ENCODE measurements at places on chromosomes 6 and 20. TPM values are rescaled to one million over a fixed set of nuclear protein-coding genes. Genes with fewer than 3 reads are reported as not detected.

The SNAI1 gene
- total RNA-seq = 8.9 TPM

DNA sequence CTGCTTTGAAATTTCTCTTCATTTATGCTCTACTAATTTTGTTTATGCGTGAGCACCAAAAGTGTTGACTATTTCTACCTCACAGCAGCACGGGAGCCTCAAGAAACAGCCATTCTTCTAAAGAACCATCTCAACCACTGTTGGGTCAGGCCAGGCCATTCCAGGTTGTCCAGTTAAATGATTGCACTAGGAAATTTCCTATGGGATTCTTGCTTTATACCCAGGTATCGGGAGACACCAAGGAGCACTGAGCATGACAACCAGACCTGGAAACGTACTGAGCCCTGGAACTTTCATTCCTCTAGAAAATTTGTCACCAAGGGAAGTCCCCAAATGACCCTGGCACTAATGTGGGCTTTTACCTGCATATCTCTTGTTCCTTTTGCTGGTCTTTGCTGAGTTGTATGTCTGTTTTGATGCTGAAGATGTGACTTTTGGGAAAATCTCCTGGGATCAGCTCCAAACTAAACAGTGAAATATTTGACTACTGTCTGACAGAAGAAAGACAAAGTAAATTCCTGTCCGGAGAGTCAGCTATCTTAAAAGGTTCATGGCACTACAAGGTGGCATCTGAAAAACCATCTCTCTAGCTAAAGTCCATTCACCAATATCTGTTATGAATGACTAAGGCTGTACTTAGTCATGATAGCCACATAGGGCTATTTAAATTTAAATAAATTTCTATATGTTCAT is 70.5 kb downstream of the SNAP25 start:
- no peak for DNase-seq

DNA sequence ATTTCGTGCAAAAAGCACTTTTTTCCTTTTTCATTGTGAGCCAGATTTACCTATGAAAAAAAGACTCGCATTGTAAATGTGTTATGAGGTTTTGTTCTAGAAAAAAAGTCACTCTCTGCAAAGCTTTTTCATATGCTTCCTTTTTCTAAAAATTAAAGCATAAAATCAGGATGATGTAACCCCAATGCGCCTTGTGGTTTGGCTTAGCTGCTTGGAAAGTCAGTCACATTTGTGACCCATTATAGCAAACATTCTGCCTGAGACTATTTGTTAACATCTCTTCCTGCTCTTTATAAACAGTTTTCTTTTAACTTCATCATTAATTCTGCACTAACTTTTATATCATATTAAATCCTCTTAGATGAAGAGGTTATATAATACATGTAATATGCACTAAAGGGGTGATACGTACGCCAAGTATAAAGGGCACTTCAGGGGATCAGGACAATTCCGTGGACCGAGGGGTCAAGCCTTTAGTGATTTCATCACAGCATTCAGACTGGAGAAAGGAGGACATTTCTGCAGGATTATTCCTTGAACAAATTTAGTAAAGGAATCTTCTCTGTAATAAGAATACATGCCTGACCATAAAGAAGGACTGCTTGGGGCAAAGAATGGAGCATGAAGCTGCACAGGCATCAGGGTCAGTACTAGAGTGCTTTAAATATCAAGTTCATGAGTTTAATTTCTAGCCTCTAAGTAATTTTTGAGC is 48.1 kb upstream of the SMLR1 start:
- no peak for DNase-seq

DNA sequence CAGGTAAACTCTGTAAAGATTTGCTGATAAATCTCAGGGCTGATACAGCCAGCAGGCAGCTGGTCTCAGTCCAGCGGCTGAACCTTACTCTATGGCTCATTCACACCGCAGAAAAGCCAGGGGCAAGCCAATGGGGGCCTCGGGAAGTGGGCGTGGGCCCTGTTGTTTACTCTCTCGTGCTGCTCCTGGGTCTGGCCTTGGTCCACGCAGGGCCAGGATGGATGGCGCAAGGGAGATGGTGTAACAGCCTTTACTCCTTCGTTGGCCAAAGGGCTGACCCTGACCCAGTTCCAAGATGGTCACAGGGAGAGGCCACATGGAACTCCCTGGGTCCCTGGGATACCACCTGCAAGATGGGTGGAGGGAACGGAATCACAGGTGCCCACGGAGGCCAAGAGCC is 16.2 kb downstream of the KCNK17 start:
- no peak for DNase-seq

DNA sequence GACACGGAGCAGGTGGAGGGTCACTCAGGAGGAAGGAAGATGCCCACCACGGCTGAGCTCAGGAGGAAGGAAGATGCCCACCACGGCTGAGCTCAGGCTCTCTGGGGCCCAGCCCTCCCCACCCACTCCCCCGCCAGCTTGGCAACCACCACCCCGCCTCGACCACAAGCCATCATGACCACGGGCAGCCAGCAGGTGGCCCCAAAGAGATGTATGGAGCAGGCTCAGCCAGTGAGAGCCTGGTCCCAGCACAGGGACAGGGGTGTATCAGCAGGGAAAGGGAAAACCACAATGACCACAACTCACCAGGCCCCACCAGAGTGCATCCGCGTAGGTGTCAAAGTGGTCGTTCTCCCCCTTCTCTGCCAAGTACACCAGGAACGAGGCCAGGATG is 30.4 kb downstream of the KCNQ2 start:
- DNase-seq = no peak

The PCK1 gene
- total RNA-seq = 0.93 TPM

The ACSS2 gene
- total RNA-seq = 37.4 TPM

DNA sequence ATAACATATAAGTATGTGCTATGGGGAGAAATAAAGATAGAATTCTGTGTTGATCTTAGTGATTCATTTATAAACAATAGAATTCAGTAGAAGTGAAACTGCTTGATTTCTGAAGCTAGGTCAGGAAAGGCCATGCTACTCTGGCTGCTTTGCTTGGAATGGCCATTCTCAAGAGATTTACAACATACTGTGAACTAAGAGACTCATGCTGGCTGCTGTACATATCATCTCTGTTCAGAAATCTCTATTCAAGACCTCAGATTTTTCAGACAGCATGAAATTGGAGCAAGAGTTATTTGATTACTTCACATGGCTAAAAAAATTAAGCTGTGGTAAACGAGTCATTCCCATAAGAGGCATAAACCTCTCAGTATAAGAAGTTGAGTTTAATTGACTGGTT is 662.6 kb downstream of the BCKDHB start:
- no peak for DNase-seq

- DNase-seq = no peak
Measured at GRCh38 chr6:92779746-92780145, 639.6 kb downstream of the EPHA7 start.

GRCh38 chr6:106446287-106446885 is 85.9 kb downstream of the CRYBG1 start:
- DNase-seq = no peak

GRCh38 chr6:38131527-38131965 is 312.0 kb downstream of the ZFAND3 start:
- no peak for DNase-seq

GRCh38 chr20:8432435-8433148 is 300.5 kb downstream of the PLCB1 start:
- DNase-seq = no peak

DNA sequence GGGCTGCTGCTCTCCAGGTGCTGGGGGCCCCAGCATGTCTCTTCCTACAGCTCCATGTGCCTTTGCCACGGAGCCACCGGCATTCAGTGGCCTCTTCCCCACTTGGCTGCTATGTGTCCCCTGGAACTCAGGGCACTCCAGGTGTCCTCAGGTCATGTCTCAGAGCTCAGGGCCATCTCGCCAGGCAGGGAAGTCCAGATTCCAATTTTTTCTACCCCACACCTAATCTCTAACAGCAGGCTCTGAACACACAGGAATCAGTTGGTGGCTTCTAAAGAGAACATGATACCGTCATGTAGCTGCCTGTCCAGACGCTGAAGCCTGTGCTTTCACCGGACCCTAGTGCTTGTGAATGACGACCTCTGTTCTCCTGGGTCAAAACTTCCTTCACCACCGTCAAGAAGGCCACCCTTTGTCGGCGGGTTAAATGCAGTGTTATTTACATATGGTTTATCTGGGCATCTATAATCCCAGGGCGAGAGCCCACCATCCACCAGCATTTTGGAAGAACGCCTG is 4.2 kb upstream of the SLCO4A1 start:
- DNase-seq = no peak

DNA sequence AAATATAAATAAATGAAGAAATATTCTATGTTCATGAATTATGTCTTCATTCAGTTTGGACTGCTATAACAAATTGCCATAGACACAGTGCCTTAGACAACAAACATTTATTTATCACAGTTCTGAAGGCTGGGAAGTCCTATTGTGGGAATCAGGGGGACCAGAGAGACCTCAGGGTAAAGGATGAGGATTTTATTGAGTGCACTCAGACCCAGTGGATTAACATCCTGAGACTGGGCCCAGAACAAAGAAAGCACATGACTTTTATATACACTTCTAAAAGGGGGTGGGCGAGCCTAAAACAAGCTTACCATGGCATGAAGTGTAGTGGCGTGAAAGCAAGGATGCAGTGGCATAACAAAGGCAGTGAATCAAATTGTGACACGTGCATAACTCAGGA is 26.9 kb upstream of the CBLN4 start:
- DNase-seq = no peak

The ATP6V1G2 gene
- 0.43 TPM for total RNA-seq

DNA sequence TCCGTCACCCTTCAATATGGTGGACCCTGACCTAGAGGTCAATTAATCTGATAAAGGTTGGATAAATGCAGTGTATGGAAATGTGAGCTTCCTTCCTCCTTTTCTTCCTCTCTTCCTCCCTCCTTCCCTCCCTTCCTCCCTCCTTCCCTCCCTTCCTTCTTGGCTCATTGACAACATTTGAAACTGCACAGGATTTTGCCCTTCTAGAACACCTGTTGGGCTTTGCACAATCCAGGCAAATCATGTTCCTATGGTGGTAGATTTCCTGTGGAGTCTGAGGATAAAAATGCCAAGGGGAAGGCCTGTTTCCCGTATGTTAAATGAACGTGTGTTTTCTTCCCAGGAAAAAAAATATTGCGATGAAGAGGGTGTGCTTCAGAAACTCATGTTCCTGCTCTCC is 642.8 kb downstream of the EPM2A start:
- DNase-seq = no peak

The SPTLC3 gene
- 6.8 TPM for total RNA-seq

GRCh38 chr6:152463164-152463563 is 174.0 kb downstream of the SYNE1 start:
- DNase-seq = no peak

GRCh38 chr6:62980724-62981123 is 230.5 kb upstream of the FKBP1C start:
- no peak for DNase-seq

The MGME1 gene
- 9.0 TPM for total RNA-seq

The SLA2 gene
- 0.38 TPM for total RNA-seq

- no peak for DNase-seq
Measured at GRCh38 chr6:104537180-104537579, 322.5 kb downstream of the HACE1 start.

The LGSN gene
- total RNA-seq = not detected

DNA sequence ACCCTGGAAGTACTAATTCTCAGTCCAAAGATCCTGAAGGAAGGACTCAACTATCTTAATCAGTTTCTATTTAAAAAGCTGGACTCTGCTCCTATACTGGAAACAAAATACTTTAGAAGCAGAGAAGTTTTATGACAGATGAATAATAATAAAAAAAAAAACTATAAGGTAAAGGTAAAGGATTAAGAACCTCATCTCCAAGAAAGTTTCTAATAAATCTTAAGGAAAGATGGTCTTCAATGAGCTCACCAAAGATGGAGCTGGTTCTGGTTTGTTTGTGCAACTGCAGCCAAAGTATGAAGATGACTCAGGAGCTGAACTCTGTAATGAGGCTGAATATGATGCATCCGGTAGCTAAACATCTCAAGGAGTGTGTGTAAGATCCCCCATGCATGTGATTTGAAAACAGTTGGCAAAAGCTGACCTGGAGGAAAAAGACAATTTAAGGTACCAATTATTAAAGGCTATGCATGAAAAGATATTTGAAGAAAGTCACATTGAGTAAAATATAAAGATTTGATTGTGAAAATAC is 25.2 kb downstream of the MED23 start:
- no peak for DNase-seq

DNA sequence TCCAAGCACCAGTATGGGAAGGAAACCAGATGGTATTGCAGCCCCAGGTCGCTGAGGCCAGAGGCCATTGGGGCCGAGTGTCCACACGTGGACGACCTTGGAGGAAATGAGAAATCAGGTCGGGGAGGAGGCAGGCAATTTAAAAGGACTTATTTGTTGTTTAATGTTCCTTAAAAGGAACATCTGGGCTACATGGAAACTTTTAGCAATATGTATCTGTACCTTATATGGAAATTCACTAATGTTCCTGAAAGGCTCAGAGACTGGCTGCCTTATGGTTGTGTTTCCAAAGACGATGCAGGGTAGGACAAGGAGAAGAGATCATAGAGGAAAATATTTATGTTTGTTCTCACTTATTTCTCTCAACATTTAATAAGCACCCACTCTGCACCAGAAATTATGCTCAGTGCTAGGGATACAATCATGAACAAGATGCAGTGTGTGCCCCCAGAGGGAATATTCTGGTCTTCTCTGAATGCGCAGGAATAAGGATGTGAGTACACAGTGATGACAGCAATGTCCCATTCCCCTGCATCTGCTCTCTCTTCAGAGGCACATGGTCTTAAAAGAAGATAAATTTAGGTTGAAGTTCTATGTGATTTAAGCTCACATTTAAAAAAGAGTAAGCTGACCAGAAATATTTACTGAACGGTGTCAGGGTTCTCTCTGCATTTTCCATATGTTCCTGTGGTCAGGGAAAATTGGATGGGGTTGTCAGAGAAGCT is 3.4 kb downstream of the BNIP5 start:
- DNase-seq = no peak

The DCDC2 gene
- total RNA-seq = not detected

- DNase-seq = no peak
Measured at GRCh38 chr20:56285496-56285895, 37.0 kb downstream of the MC3R start.

- DNase-seq = peak; percentile 78
Measured at GRCh38 chr20:3887876-3888620, 1.1 kb upstream of the PANK2 start.

The ETV7 gene
- total RNA-seq = 0.57 TPM

- DNase-seq = no peak
Measured at GRCh38 chr6:13684855-13685254, 26.8 kb downstream of the RANBP9 start.

DNA sequence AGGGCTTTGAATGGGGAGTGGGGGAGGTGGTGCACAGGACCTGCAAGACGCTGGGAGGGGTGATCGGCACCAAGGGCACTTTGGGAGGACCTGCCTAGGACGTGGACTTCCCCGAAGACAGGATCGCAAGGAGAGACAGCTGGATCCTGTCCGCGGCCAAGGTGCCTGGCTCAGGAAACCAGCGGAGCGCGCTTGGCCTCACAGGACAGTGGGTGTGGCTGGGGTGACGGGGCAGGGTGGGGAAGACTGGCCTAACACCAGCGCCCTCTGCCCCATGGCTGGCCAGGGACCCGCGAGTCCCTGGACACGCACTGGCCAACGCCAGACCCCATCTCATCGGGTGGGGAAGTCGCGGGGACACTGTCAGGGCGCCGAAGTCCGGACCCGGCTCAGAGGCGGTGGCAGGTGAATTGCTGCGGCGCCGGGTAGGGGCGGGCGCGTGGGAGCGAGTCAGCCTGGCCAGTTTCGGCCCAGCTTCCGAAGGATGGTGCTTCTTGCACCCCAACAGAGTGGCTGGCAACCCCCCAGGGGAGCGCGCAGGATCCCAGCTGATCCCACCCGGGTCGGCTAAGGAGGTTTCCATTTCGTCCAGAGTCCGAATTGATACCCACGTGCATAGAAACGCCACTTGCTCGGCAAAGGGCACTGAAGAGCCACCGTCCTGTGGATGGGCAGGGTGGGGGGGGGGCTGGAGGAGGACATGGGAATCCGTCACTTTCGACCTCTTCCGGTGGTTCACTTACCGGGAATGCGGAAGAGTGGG is 785 bp upstream of the THBD start:
- peak; percentile 92 for DNase-seq
